Fibroblast of skin of left biceps (primary cell): ENCODE measurements at places on chromosomes 6 and 20.
A peak's percentile ranks its signal among the peaks of the same experiment; 100 is the strongest.

DNA sequence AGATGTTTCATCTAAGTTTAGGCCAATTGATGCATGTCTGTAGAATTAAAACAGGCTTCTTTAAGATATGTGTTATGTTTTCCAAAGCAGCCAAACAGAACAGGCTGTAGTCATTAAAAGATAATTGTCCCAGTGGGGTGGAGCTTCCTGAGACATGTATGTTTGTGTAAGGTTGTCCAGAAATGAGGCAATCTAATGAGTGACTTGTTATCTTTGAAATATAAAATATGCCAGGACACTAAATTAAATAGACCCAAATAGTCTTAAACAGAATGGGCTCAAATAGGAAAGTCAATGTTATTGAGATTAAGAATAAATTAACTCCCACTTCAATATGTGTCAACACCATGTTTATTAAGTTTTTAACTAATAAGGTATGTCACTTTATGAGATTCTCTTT is 204.7 kb upstream of the RNF217 start:
- no peak for DNase-seq

- no peak for DNase-seq
These were observed 273.9 kb upstream of the TAB2 start for GRCh38 chr6:149043476-149044130.

DNA sequence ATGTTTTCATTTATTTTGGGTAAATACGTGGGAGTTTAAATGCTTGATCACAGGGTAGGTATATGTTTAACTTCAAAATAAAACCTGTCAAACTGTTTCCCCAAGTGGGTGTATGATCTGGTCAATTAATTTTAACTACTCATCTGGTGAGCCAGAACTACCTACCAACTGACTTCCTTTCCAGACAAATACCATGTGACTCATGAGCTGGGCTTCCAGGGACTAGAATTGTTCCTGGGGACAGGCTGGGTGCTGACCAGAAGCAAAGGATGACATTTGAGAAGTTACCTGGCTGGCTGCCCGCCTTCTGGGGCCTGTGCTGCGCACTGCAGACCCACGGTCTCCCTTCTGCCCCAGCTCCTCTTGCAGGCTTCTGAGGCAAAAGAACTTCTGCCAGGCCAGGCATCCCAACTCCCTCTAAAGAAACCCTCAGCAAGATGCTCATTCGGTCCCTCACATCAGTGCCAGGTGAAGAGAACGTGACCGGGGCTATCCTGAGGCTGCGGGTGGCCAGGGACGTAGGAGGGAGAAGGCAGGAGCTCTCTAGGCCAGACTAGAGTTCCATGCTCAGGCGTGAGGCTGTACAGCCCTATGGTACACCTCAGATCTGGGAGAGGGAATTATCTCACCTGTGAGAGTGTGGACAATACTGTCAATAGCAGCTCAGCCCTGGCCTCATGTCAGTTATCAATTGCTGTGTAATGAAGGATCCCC is 103.6 kb downstream of the JPH2 start:
- DNase-seq: peak; percentile 9

DNA sequence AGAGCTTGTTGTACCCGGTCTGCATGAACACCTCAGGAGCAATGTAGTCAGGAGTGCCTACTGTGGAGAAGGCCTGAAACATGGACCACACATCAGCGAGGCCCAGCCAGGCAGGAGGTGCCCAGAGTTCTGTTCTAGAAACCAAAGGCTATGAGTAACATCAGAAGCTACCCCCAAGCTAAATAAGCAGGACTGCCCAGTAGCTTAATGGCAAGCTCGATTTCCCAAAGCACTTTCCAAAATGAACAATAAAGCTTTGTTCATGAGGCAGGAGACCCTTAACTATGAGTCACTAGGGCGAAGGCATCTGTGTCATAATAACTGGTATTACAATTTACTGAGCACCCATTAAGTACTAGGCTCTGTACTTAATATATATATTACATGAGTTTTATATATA is 47.4 kb downstream of the STK38 start:
- no peak for DNase-seq

GRCh38 chr6:39471954-39472659 is 149.6 kb upstream of the KCNK16 start:
- DNase-seq: no peak

GRCh38 chr6:134466771-134467525 is 149.0 kb upstream of the SGK1 start:
- DNase-seq: no peak

GRCh38 chr6:25174678-25175077 is 104.5 kb upstream of the CARMIL1 start:
- no peak for DNase-seq

- DNase-seq: no peak
These were observed 3.7 kb upstream of the RNASET2 start for GRCh38 chr6:166959911-166960608.

GRCh38 chr6:130516604-130517003 is 150.8 kb downstream of the TMEM200A start:
- no peak for DNase-seq

- no peak for DNase-seq
These were observed 7.7 kb upstream of the CDK5RAP1 start for GRCh38 chr20:33408716-33409654.

- DNase-seq: no peak
These were observed 66.5 kb upstream of the RNF146 start for GRCh38 chr6:127200114-127200513.

DNA sequence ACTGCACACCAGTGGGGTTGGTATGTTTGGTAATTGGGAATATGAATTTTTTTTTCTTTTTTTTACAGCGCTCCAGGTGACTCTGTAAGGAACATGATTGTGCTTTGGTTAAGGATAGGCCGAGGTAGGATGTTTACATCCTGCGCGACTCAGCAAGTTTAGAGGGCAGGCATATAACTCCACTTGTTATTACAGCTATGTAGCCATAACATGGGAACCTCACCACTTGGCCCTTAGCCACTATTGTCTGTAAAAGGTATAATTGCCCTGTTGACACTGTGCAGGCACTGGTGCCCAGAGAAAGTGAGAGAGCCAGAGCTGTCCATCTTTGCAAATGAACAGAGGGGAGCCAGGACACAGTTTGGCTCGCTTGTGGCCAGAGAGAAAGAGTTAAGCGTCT is 172.9 kb downstream of the MCHR2 start:
- DNase-seq: no peak

GRCh38 chr6:110708295-110708950 is 106.8 kb downstream of the CDK19 start:
- DNase-seq: peak; percentile 18

DNA sequence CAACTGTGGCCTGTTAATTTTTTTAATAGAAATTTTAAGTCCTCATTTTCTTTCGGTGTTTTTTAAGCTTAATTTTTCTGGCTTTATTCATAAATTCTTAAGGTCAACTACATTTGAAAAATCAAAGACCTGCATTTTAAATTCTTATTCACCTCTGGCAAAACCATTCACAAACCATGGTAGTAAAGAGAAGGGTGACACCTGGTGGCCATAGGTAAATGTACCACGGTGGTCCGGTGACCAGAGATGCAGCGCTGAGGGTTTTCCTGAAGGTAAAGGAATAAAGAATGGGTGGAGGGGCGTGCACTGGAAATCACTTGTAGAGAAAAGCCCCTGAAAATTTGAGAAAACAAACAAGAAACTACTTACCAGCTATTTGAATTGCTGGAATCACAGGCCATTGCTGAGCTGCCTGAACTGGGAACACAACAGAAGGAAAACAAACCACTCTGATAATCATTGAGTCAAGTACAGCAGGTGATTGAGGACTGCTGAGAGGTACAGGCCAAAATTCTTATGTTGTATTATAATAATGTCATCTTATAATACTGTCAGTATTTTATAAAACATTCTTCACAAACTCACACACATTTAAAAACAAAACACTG is 10.1 kb downstream of the HFE start:
- DNase-seq: no peak

DNA sequence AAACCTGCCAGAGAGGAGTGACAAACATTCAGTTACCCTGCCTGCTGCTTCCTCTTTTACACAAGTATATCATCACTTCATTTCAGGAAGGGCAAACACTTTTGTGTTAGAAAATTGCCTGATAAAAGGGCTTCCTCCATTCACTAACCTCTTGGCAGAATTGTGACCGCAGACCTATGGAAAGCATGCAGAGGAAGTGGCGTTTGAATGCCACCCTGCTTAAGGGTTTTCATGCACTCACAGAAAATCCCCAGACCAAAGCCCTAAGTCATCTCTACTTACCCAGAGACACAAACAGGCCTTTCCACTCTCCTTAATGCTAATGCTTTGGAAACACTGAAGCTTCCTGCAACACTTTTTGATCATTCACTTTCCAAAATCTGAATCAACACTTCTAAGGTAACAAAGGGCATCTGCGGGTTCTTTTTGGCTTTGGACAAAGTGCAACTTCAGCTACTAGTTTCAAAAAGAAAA is 22.1 kb upstream of the RALGAPA2 start:
- no peak for DNase-seq

DNA sequence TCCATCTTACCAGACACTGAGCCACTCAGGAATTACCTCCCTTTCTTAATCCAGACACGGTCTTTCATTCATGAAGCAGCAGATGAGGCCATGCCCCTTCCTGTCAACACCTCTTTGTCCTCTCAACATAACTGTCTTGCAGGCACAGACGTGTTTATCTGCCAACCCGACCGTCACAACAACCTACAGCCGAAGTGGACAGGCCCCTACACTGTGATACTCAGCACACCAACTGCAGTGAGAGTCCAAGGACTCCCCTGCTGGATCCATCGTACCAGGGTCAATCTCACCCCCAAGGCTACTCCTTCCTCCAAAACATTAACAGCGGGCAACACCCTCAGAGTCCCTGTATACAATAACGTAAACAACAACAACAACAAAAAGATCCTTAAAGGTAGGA is 30.6 kb upstream of the ULBP3 start:
- no peak for DNase-seq

DNA sequence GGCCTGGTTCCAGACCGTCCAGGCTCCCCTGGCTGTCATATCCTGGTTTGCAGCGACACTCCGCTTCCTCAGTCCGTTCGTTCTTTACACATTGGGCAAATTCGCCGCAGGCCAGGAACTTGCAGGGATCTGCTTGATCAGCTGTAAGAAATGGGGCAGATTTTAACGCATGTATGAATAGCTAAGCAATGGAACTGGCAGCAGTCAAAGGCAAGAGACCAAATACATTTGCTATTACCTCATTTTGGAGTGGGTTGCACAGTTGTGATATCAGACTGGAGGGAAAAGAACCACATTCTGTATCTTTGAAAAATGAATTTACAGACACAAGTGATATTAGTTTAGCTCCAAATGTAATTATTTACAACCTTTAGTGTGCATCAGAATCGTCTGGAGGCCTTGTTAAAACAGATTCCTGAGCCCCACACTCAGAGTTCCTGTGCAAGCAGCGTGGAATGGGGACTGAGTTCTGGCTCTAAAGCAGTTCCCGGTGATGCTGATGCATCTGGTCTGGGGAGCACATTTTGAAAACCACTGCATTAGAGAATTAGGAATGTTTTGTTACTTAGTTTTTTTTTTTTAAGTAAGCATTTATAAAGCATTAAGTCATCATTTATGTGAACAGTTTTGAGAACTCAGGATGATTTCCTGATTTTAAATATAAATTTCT is 141.3 kb downstream of the IMPG1 start:
- DNase-seq: no peak

DNA sequence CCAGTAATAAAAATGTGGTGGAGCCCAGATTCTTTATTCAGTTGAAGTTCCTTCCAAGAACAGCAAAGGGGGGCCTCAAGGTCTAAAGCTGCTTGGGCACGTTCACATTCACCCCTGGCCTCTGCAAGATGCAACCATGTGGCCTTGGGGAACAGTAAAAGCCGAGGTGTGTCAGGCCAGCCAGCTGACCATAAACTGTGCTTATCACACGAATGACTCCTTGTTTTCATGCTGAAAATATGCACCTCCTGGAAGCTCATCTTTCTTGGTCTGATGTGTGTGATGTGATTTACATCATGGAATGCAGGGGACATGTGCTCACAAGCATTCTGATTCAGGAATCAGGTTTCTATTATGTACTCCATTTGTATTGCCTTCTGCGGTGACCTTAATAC is 211.6 kb upstream of the MARCKS start:
- peak; percentile 91 for DNase-seq
